ENCODE measurements at places on chromosomes 2 and 18.
A peak's percentile ranks its signal among the peaks of the same experiment; 100 is the strongest.

- no peak for DNase-seq
These were observed 154.9 kb upstream of the EPHA4 start for GRCh38 chr2:221726894-221727513.

GRCh38 chr2:131049150-131049718 is 44.0 kb downstream of the FAM168B start:
- DNase-seq = no peak

DNA sequence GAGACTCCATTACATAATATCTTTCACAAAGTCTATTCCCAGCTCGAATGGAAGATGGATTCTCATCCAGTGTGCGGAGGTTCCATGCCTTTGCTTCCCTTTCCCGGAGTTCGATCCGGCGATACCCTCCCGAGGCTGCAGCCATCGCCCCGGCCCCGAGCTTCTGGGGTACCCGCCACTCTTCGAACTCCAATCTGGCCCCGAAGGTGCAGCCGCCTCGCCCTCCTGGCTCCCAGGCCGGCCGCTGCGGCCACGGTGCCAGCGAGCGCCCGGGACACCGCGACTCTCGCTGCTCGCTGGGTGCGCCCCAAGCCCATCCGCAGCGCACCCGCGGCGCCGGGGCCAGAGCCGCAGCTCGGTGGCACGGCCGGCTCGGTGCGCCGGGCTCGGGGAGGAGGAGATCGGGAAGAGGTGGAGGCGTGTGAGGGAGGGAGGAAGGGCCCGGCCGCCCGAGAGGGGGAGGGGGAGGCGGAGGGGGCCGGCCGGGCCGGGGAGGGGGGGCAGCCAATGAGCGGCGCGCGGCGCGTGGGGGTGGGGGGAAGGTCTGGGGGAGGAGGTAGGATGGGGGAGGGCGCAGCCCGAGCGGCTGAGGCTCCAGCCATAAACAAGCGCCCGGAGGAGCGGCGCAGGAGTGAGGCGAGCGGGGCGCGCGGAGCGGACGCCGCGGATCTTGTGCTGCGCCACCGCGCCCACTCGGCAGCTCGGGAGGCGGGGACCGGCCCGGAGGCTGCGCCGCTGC is at the start of gene CRIM1:
TSS of gene CRIM1 (plus strand) at position 628 of the 739 bp plus-strand sequence. CDS start 515 bp downstream, outside the sequence.
- DNase-seq = peak; percentile 93

DNA sequence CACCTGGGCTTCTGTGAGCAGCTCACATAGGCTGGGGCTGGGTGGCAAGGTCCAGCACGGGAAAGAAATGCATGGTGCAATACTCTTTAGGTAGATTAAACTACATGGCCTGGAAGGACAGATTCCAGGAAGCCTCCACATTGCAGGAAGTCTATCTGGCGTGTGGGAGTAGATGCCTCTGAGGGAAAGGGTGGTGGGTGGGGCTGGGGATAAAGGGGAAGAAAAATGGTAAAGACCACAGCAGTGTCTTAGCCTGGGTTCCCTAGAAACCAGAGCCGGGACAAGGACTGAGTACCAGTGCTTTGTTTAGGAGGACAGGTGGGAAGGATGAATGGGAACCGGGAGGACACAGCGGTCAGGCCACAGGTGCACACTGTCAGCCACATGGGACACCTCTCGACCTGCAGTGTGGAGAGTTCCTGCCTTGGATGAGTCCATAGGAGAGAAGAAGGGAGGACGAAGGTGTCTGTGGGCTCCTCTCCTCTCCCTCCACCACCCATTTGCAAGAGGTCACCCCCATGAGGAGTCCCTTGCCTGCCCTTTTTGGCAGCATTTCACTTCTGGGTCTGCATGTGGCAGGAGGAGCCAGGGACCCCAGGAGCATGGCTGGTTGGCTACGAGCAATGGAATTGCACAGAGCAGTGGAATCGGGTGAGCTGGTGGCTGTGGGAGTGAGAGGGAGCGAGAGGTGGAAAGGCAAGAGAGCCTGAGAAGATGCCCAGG is 91.5 kb upstream of the HS6ST1 start:
- no peak for DNase-seq

- no peak for DNase-seq
These were observed 404 bp upstream of the AKAIN1 start for GRCh38 chr18:5197461-5197860.

- peak; percentile 84 for DNase-seq
These were observed 30.5 kb downstream of the SLC39A10 start for GRCh38 chr2:195687320-195688086.

DNA sequence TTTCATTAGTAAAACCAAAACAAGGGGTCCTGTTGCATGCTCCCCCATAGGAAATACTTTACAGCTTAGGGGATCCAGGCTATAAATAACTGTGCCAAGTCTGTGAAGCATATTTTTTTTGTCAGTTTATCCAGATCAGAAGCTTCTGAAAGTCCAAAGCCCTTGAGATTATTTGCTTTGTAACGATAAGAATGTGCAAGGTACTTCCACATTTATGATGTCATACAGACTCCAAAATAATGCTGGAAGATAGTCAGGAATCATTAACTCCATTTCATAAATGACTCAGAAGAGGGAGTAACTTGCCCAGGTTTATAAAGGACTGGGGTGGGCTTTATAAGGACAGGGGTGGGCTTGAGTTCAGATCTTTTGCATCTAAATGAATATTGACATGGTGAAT is 29.3 kb downstream of the RDH14 start:
- no peak for DNase-seq

DNA sequence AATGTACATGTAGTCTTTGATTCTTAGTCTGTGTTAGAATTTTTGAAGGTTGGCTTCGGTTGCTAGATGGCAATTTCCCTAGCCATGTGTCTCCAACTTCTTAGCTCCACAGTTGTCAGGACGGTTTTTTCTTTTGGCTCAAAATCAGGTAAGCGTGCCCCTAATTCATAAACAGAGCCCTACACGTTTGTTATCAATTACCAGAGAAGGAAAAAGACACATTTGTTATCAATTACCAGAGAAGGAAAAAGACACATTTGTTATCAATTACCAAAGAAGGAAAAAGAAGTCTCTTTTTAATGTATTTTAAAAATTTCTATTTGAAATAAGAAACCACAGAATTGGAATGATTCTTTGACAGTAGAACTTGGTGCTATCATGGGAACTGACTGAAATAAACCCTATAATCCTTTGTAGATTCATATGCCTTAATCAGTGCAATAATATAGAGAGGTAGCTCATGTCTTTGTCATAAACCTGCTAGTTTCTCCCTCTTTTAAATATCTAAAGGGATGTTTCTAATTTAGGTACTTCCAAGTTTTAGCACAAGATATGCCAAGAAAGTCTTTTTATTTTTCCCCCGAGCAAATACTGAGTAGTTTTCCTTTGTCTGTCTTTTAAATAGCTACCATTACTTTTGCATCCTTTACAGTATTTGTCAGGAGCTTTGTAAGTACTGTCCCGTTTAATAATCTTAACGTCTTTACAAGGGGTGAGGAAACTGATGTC is 35.9 kb downstream of the CAMKMT start:
- no peak for DNase-seq

DNA sequence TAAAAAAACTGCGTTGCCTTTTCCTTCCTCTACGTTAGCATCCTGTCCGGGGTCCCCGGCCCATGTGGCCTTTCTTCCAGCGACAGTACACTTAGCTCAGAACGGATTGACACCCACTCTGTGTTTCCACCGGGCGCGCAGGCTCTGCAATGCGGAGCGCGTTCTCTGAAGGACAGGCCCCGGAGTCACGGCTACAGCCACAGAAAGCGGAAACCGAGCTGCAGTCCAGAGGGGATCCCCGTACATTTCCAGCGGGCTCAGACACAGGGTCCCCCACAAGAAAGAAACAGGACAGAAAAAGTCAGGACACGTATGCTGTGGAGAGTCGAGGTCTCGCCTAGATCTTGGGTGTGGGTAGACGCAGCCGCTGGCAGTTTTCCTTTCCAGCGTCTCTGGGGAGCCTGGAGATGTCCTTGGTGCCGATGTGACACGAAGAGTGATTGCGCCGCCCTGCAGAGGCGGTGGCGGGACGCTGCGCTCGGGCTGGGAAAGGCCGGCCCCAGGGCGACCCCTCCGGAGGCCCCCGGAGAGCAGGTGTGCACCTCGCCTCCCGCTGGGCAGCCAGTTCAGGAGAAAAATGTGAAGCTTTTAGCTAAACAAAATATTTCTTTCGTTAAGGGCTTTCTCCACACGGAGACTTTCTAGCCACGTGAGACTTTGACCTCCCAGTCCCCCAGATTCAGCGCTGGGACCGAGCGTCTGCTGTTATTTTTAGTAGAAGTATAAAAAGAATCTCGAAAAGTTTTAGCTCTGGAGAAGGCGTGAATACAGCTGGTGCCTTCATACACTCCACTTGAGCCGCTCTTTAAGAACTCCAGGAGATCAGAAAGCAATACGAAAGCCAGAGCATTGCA is 1.3 kb upstream of the ACKR3 start:
- peak; percentile 73 for DNase-seq

DNA sequence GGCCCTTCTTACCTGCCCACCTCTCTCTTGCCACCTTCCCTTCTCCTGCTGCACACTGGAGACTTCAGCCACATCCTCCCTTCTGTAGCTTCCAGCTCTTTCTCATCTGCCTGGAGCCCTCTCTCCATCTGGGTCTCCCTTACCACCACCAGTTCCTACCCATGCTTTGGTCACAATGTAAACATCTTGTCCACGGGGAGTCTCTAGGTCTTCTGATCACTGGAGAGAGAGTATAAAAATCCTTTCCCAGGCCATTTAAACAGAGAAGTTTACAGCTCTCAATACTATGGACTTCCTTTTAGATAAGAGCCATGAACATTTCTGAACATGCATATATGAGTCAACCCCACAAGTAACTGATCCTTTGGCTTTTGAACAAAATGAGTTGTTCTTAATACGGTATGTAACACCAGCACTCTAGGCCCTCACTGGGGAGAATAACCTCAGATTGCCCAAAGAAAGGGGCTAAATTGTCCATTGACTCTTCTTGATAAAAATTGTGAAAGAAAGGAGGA is 5.8 kb downstream of the ARHGAP25 start:
- DNase-seq = no peak

DNA sequence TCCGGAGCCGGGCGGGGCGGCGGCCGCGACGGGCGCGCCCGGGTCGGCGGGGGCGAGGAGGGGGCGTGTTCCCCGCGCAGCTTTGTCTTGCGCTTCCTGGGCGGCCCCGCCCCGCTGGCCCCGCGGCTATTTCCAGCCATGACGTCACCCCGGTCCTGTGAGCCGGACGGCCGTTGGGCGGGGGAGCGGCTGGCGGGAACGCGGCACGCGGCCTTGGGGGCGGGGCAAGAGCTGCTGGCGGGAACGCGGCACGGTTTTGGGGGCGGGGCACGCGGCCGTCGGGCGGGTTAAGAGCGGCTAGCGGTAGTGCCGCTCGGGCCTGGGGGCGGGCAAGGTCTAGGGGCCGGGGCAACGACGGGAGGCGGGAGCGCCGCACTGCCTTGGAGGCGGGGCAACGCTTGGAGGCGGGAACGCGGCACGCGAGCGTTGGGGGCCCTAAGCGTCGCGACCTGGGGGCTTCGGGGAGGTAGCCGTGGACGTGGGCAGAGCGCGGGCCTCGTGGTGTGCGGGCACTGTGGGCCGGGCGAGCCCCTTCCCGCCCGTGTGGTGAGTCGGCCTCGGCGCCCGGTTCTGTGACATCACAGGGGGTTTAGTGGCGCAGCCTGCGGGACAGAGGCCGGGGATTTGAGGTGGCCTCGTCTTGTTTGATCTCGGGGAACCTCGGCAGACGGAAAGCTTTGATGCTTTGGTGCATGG is 704 bp downstream of the KLF11 start:
- peak; percentile 94 for DNase-seq

- no peak for DNase-seq
These were observed 2.2 kb downstream of the WNT6 start for GRCh38 chr2:218861645-218862318.

- DNase-seq = peak; percentile 36
These were observed 11.2 kb upstream of the DAW1 start for GRCh38 chr2:227860221-227860641.

- no peak for DNase-seq
These were observed 220.2 kb upstream of the SMAD7 start for GRCh38 chr18:49170925-49171505.

DNA sequence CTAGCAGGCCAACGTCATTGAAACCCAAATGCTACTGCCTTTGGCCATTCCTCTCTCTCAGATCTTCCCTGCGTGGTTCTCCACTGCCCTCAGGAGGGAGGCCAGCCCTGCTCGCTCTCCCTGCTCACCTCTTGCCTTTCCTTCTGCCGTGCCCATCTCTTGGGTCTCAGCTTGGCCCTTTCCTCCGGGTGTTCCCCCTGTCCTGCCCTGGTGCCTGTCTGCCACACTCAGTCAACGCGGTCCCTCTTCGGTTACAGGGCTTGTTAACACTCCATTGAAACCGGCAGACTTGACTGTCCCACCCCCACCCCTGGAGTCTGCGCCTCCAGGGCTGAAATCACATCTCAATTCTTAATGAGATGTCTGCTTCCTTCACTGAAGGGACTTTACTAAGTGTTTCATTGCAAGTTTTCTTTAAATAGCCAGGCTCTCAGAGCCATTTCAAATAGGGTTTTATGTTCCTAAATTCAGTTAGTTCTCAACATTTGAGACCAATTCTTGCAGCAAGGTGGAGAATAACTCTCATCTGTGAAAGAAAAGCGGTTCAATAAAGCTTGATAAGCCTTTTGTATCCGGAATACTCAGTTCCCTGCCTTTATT is 237.6 kb downstream of the DYSF start:
- peak; percentile 13 for DNase-seq

DNA sequence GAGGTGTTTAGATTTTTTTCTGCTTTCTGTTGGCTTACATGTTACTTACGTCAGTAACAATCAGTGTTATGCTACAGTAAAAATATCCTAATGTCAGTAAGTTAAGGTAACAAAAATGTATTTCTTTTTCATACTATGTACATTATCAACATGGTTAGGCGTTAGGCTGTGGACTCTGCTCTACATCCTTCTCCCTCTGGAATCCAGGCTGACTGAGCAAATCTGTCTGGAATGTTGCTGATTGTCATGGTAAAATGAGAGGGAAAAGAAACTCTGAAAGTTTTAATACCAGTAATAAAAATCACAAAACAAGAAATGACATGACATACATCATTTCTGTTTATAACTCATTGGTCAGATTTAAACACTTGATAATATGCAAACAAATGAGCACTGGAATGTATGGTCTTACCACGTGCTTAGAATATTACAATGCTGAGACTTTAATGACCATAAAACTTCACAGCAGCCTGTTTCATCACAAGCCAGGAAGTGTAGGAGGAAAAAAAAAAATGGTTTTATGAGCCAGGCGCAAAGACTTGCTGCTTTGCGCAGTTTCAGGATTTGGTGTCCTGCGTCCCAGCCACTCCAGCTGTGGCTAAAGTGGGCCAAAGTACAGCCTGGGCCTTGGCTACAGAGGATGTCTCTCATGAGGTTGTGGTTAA is 252.4 kb downstream of the FSIP2 start:
- no peak for DNase-seq

- DNase-seq = no peak
These were observed 363.1 kb downstream of the LPIN1 start for GRCh38 chr2:12109363-12110017.

GRCh38 chr2:105611811-105612424 is 132.8 kb upstream of the NCK2 start:
- no peak for DNase-seq

- no peak for DNase-seq
These were observed 413.6 kb upstream of the ID2 start for GRCh38 chr2:8268172-8268783.

GRCh38 chr2:224849264-224849663 is 133.1 kb upstream of the CCDC195 start:
- DNase-seq = no peak

- peak; percentile 28 for DNase-seq
These were observed 1.2 kb downstream of the BMPR2 start for GRCh38 chr2:202377207-202377761.
